Stimulated activated CD8-positive, alpha-beta memory T cell treated with anti-CD3 and anti-CD28 coated beads, Interleukin-4, amount 100 ng/mL, for 4 hours (primary cell): ENCODE measurements at places on chromosomes 16 and 17.

DNA sequence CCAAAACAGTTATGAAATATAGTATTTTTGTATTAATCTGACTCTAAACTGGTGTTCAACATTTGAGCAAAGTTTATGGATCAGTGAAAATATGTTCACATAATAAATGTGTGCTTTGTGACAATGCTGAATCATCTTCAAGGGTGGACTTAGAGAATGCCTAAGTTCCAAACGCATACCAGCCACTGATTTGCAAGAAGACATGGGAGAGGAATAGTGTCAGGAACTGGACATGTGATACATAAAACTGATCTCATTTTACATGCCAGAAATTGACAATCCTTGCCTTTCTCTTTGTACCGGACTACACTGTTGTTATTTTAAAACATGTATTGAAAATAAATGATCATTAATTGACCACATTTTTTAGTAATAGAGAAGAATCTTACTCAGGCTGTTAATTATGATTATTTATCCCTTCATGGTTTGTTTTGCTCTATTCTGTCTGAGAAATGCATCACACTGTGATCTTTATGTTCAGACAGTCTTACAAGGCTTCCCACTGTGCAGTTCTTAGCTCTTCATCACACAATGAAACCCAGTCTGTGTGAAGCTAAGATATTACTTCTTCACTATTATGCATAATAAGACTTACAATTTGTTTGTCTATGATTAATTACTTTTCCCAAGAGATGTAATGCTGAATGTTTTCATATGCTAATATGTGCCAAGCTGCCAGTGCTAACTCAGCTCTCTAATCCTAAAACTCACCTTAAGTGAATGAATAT, 1180.6 kb upstream of the CDH8 start:
- DNase-seq, result no peak

DNA sequence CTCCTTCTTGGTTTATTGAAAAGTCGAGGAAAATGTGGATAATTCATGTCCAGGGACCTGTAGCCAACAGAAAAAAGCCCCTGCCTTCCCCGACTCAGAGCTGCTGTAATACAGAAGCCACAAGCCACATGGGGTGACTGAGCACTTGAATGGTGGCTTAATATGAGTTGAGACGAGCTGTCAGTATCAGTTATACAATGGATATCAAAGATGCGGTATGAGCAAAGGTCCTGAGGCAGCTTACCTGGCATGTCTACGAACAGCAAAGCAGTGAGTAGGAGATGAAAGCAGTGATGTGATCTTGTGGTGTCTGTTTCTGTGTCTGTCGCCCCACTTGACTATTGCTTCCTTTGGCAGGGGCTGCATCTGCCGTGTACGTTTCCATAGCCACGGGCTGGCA, 12.2 kb upstream of the RMI2 start:
- DNase-seq, result no peak

- DNase-seq, result no peak
These were observed 6.0 kb upstream of the GLIS2 start for GRCh38 chr16:4309833-4310266.

DNA sequence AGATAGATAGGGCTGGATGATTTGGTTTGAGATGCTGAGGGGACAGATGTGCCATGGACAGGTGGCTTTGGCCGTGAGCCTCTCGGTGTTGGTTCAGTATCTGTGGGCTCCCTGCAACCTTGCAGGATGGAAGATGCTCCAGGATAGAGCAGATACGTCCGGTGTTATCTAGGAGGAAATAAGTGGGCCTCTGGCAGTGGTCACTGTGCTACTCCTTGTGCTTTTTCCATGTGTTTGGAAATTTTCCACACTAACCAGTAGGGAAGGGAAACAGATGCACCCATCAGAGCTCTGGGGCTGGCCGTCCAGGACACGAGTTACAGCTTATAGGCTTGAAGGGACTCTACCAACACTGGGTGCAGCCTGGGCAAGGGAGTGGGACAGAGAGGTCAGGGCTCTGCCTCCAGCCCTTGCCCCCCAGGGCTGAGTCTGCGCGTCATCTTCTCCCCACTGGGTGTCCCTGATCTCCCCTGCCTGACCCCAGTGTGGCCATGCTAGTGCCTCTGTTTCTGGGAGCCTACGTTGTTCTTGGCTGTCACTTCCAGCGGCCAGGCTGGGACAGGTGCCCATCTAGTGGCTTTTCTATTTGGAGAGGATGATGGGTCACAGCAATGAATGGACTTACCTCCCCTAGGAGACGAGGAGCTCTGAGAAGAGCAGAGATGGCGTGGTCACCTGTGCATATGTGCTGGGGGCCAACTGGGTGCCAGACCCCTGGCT, 166.9 kb downstream of the SEC14L1 start:
- no peak for DNase-seq

GRCh38 chr17:47660064-47660492, 10.4 kb downstream of the KPNB1 start:
- DNase-seq, result no peak

- no peak for DNase-seq
These were observed 2.4 kb downstream of the POLR3K start for GRCh38 chr16:50769-51591.

GRCh38 chr17:17035920-17036523, 6.2 kb upstream of the MPRIP start:
- no peak for DNase-seq

DNA sequence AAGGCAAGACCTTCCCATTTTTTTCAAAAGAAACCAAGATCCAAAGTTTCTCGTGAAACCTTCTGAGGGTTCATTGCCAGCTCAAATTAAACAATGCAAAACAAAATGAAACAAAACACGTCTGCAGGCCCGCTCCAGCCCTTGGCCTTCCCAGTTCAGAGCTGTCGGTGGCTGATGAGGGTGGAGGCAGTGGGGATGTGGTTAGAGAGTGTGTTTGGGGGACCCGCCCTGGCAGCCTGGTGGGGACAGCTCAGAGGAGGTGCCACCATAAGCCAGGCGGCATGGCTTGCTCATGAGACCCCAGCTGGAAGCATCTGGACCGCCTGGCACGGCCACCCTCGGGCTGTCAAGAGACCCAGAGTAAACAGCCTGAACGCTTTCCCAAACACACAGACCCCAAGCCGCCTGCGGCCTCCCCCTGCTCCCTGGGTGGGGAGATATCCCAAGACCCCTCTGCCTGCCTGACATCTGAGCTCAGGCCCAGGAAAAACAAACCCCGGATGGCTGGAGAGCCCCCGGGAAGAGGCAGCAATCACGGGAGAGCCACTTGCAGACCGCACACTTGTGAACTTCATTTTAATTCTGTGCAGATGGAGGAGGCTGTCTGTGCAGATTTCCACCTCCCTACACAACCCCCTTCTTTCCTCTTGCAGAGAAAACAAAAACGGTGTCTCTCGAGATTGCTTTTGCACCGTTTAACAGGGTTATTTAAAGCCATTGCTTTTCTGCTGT, 35.4 kb upstream of the LITAF start:
- peak; percentile 20 for DNase-seq

DNA sequence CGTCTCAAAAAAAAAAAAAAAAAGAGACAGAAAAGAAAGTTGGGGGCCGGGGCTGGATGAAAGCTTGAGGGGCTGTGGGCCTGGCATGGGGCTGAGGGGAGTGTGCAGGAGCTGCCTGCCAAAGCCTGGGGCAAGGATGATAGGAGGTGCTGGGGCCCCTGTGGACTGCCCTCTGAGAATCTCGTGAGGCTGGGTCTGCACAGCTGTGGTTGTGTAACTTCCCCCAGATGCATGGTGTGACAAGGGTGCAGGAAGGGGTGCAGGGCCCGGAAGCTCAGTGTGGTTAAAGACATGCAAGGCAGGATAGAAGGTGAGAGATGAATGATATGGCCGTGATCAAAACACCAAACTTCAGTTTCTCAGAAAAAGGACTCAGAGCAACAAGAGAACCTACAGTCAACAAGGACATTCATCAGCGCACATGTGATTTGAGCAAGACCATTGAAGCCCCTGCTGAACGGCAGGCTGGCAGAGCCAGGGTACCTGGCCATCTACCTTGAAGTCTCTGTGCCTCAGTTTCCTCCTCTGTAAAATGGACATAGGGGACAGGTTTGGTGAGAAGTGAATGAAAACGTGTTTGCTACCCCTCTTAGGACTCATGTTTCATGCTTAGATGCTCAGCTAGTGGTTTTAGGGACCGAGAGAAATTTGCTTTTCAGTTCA, 9.6 kb downstream of the IL32 start:
- DNase-seq, result no peak

- DNase-seq, result no peak
These were observed 740 bp upstream of the SLC5A10 start for GRCh38 chr17:18950944-18951905.

DNA sequence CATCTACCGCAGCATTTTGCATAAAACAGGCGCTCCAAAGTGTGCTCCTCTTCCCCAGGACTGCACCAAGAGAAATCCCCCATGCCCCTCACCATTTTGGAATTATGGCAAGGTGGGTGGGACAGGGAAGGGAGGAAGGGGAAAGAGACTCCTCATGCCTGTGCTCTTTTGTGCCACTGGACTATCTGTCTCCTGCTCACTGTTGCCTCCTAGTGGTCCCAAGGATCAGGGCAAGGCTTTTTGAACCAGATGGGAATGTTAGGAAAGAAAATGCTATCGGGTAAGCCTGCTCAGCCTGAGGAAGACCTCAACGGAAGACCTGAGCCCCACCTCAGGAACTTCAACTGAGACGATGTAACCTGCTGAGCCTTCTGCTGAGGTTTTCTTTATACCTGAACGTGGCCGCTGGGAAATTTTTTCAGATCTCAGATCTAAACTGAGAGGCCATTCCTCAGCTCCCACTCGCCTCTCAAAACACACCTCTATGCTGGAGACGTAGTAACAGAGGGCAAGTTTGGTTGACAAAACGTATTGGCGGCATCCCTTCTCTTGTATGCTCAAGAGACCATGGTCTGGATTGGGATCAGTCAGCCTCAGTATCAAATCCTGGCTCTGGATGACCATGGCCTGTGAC, 58.3 kb downstream of the SPACA3 start:
- DNase-seq, result no peak
